ENCODE measurements at places on chromosomes 3 and 15.

DNA sequence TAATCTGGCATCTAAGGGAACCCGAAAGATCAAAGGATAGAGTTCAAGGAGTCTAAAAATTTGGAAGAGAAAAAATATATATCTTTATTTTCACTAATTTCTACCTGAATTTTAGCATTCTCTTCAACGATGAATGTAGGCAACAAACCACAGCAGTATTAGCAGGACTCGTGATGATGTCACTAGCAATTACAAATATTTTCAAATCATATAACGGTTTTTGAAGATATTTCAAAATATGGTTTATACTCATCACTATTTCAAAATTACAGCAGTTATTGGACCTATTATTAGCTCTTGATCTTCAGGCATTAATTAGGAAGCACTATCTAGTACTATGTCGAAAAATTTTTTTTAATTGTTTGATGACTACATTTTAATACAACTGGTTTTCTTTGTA lies 27.0 kb upstream of the ANKDD1A start:
- DNase-seq: no peak

- DNase-seq: no peak
Observed at GRCh38 chr3:60954048-60954447, 297.2 kb downstream of the FHIT start.

DNA sequence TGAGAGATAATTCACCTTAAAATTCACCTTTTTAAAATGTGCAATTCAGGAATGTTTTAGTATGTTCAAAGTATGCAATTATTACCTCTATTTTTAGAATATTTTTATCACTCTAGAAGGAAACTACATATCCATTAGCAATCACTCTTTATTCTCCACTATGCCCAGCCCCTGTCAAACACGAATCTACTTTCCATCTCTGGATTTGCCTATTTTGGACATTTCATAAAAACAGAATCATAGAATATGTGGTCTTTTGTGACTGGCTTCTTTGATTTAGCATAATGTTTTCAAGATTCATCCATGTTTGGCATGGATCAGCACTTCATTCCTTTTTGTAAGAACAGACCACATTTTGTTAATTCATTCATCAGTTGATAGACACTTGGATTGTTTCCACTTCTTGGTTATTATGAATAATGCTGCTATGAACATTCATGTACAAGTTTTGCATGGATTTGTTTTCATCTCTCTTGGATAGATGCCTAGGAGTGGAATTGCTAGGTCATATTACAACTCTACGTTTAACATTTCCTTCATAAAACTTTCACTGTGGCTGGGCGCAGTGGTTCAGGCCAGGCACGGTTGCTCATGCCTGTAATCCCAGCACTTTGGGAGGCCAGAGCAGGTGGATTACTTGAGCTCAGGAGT lies 12.7 kb downstream of the HMCES start:
- no peak for DNase-seq

DNA sequence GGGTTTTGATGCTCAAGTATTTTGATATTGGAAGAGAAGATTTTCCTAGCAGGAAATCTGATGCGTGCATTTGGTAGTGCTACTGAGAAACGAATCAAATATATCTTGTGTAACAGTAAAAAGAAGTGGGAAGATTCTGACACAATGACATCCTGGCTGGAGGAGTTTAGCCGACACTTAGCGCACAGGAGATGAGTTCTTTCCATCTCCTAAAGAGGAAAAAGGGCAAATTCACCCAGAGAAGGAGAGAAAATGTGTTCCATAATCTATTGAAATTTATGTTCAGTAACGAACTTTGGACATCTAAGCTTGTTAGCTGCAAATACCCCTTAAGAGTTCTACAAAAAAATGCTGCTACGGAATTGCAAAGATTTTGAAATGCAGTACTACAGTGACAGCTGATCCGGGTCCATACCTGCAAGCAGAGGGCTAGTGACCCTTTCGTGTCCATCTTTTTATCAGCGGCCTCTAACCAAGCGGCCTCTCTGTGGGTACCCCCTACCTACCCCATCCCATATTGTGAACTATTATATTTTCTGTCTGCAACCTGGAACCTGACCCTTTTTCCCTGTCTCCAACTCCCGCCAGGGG lies 971 bp downstream of the CPOX start:
- no peak for DNase-seq

DNA sequence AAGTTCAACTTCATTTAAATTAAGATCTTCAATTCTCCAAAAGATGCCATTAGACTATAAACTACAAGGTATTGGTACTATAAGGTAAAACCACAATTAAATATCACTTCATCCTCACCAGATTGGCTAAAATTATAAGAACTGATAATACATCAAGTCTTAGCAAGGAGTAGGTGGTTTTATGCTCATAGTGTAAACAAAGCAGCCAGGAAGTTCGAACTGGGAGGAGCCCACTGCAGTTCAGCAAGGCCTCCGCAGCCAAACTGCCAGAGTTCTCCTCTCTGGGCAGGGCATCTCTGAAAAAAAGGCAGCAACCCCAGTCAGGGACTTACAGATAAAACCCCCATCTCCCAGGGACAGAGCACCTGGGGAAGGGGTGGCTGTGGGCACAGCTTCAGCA lies 91.6 kb upstream of the SETMAR start:
- no peak for DNase-seq

DNA sequence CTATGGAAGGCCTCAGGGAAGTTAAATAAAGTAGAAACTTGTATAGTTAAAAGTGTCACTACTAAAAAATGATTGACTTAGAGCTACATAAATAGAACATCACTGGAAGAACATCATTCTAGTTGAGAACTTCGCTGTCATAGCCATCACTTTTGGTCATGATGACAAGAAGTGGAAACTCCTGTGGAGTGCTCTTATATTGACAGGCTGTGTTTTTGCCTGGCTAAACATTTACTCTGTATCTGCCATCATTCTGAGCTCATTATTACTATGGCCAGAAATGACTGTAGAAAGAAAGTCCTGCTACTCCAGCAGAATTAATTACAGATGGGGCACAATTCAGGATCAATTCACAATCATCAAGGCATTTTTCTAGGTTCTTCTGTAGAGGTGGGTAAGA lies 165.1 kb upstream of the GOLIM4 start:
- no peak for DNase-seq

GRCh38 chr15:57561041-57561711 lies 30.5 kb upstream of the MYZAP start:
- peak; percentile 12 for DNase-seq

All from caudate nucleus (tissue), 63 donors.